H9 (cell line): ENCODE measurements at places on chromosomes 2 and 18. TPM values are rescaled to one million over a fixed set of nuclear protein-coding genes. Genes with fewer than 3 reads are reported as not detected.

DNA sequence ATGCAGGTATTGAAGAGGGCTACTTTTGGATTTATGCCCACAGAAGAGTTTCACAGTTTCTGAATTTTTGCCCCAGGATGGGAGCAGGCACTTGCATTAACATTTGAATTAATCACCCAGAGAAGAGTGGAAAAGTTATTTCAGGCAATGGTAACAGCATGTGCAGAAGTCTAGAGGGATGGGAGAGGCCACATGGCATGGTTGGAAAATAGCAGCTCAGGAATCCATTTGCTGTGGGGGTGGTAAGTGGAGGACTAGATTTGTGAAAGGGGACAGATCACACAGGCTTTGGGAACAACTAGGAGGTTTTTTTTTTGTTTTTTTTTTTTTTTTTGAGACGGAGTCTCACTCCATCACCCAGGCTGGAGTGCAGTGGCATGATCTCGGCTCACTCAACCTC, 65.2 kb downstream of the NEDD4L start:
- no peak for DNase-seq
- no peak overlapping the region for H3K4me3 ChIP-seq
- H3K27me3 ChIP-seq: no peaks in the 10 kb centered on the region
- H3K27ac ChIP-seq: no peak overlapping the region
- peaks cover 5% of the 10 kb centered on the region; the same call in 1 of the 2 replicates for H3K4me1 ChIP-seq
- no peaks in the 10 kb centered on the region for H3K36me3 ChIP-seq

CTAGE1 gene
- not detected in 2 replicates for total RNA-seq

DNA sequence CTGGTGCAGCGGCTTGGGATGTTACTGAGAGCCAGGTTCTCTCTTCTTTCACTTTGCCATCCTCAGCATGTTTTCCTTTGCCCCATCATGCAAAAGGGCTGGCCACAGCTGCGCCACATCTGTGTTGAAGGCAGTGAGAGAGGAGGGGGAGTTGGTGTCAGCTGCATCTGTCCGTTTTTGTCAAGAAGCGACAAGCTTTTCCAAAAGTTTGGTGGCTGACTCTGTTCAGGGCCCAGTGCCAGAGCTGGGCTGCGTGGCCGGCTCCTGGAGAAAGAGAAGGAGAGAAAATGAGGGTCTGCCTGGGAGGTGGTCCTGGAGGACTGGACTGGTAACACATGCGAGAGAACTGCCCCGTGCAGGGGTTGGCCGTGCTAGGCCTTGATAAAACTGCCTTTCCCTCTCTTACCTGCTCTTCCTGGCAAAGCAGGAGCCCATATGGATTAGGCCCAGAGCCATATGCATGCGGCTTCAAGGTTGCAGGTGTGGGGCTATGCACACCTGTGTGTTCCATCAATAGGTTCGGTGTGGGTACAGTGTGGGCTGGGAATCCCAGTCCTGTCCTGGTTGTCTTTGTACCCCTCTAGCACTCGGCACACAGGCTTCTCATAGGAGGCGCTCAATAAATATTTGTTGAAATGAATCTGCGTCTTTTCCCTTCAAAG, 9.0 kb downstream of the RNF144A start:
- H3K4me1 ChIP-seq: 0 out of 2 replicates have a peak, but pooled peaks cover 2% of the 10 kb centered on the region
- H3K27ac ChIP-seq: no peak overlapping the region
- no peaks in the 10 kb centered on the region; the same call in 1 of the 3 replicates for H3K36me3 ChIP-seq
- no peaks in the 10 kb centered on the region for H3K27me3 ChIP-seq
- no peak overlapping the region for H3K4me3 ChIP-seq
- DNase-seq: no peak

- DNase-seq: no peak
- H3K4me1 ChIP-seq: no peaks in the 10 kb centered on the region
- H3K4me3 ChIP-seq: no peak overlapping the region
- H3K27me3 ChIP-seq: no peaks in the 10 kb centered on the region
- no peak overlapping the region for H3K27ac ChIP-seq
These were observed 49.4 kb downstream of the PELI1 start for GRCh38 chr2:64094663-64095382.

DNA sequence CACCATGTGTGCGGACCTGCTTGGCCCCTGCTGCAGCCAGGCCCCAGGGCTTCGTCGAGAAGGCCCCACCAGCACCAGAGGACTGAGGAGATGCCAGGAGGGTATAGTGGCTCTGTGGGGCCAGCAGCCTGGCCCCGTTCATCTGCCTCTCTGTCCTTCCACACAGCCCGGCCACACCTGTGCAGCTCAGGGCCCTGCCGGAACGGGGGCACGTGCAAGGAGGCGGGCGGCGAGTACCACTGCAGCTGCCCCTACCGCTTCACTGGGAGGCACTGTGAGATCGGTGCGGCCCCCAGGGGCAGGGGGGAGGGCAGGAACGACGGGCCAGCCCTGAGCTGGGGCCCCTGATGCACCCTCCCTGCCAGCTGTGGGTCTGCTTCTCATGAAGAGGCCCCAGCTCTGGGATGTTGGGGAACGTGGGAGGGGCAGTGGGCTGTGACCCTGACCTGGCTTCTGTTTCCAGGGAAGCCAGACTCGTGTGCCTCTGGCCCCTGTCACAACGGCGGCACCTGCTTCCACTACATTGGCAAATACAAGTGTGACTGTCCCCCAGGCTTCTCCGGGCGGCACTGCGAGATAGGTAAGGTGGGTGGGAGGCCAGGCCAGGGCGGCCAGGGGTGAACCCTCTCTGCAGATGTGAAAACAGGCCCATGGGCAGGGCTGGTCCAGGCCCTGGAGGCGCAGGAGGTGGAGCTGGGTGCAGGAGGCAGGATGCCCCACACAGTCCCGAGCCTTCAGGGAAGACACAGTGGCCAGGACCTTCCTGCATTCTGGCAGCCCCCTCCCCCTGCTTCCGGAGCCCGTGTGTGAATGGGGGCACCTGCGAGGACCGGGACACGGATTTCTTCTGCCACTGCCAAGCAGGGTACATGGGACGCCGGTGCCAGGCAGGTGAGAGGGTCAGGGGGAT, 50.3 kb downstream of the MTERF4 start:
- no peak for DNase-seq
- H3K4me3 ChIP-seq: no peak overlapping the region
- H3K4me1 ChIP-seq: no peaks in the 10 kb centered on the region
- no peaks in the 10 kb centered on the region for H3K36me3 ChIP-seq
- no peak overlapping the region for H3K27ac ChIP-seq
- H3K27me3 ChIP-seq: no peaks in the 10 kb centered on the region

NGEF gene
- total RNA-seq: 1.9 and 2.2 TPM in 2 replicates

- H3K27me3 ChIP-seq: no peaks in the 10 kb centered on the region
- H3K4me1 ChIP-seq: no peaks in the 10 kb centered on the region
- H3K36me3 ChIP-seq: peaks cover 44% of the 10 kb centered on the region
- H3K4me3 ChIP-seq: no peak overlapping the region
- H3K27ac ChIP-seq: no peak overlapping the region
- no peak for DNase-seq
These were observed 248.4 kb downstream of the GLI2 start for GRCh38 chr2:120984046-120984445.

- no peaks in the 10 kb centered on the region for H3K36me3 ChIP-seq
- no peaks in the 10 kb centered on the region for H3K27me3 ChIP-seq
- H3K4me3 ChIP-seq: no peak overlapping the region
- no peaks in the 10 kb centered on the region for H3K4me1 ChIP-seq
These were observed 25.9 kb upstream of the ALLC start for GRCh38 chr2:3631851-3632659.

- no peak overlapping the region for H3K4me3 ChIP-seq
- H3K36me3 ChIP-seq: peaks cover 42% of the 10 kb centered on the region
- no peak overlapping the region for H3K27ac ChIP-seq
- H3K4me1 ChIP-seq: no peaks in the 10 kb centered on the region
- DNase-seq: peak; percentile 24
- no peaks in the 10 kb centered on the region; the same call in 1 of the 2 replicates for H3K27me3 ChIP-seq
These were observed 23.6 kb downstream of the SLC66A2 start for GRCh38 chr18:79927607-79928562.

SOWAHC gene
- total RNA-seq: 20.1 and 20.9 TPM in 2 replicates

- no peak overlapping the region for H3K27ac ChIP-seq
- H3K4me1 ChIP-seq: no peaks in the 10 kb centered on the region
- no peaks in the 10 kb centered on the region for H3K36me3 ChIP-seq
- no peak for DNase-seq
- no peaks in the 10 kb centered on the region for H3K27me3 ChIP-seq
- no peak overlapping the region for H3K4me3 ChIP-seq
These were observed 74.0 kb upstream of the LHCGR start for GRCh38 chr2:48829569-48829968.

MRO gene
- total RNA-seq: 0.57 and 0.72 TPM in 2 replicates

RMDN2 gene
- total RNA-seq: 2.6 and 2.8 TPM in 2 replicates
